ENCODE measurements at places on chromosomes 1 and 21.

GRCh38 chr21:38661197-38661871 is 144.4 kb upstream of the ETS2 start:
- DNase-seq = no peak

- no peak for DNase-seq
Measured at GRCh38 chr1:2411801-2412394, 466 bp downstream of the PEX10 start.

DNA sequence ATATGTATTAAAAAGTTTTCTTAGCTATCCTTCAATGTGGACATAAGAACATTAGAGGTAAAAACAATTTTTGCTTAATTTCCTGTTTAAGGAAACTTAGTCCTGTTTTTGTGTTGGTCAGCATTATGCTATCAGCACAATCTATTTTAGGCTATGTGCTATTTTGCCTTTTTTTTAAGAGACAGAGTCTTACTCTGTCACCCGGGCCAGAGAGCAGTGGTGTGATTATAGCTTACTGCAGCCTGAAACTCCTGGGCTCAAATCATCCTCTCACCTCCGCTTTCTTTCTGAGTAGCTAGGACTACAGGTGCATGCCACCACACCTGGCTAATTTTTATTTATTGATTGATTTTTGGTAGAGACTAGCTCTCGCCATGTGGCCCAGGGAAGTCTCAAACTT is 199.1 kb upstream of the TMPRSS15 start:
- no peak for DNase-seq

DNA sequence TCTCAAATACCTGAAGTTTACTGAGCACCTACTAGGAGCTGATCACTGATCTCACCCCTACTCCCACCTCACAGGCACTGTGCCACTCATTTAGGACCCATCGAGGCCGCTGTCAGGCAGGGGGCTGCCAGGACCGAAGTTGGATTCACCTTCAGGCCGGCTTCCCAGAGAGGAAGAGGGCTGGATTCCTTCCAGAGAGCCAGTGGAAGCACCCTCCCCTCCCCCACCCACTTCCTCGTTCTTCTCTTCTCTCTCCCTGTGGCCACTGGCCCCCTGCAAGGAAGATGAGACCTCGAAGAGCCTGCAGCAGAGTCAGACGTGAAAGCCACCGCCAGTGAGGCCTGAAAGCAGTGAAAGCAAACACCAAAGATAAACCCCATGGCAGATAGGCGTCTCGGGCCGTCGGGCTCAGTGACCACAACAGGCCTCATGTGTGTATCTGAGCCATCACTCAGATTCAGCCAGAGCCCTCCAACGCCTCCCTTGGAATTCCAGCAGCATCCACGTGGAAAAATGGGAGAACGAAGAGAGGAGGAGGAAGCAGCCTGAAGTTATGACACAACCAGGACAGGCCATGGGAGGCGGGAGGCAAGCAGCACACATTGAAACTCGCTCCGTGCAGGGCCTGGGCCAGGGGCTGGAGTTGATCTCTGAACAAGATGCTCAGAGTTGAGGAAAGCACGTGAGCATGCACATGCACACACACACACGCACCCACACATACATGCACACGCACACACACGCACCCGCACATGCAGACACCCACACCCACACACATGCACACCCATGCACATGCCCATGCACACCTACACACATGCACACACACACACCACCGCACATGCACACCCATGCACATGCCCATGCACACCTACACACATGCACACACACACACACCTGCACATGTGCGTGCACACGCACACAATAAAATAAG is 6.2 kb upstream of the AGTRAP start:
- no peak for DNase-seq

DNA sequence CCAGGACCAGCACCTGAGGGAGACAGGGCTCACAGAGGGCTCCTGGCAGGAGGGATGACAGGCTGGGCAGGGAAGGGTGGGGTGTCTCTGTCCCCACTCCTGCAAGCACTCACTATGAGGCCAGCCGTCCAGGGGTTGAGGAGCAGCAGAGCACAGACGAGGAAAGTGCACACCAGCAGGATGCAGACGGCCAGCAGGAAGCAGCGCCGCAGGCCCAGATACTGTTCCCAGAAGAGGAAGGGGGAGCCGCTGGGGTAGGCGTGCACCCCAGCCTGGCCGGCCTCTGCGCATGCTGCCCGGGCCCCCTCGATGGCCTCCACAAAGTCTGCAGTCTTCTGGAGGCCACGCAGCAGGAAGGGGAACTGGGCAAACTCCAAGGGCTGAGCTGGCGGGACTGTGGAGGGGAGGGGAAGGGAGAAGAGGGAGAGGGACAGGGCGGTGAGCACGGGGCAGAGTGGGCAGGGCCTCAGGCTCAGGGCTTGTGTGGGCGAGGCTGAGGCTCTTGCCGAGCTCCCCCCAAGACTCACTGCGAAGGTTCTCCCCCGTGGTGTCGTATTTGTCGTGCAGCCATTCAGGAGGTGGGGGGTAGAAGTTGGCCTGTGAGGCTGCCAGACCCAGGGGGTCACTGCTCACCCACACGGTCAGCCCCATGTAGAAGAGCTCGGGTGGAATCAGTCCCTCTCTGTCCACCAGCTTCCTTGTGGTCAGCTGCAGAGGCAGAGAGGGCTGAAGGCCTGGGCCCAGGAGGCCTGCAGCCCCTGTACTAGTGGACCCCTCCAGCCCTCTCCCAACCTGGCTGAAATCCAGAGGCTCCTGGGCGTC is 16.5 kb downstream of the PTCH2 start:
- no peak for DNase-seq

DNA sequence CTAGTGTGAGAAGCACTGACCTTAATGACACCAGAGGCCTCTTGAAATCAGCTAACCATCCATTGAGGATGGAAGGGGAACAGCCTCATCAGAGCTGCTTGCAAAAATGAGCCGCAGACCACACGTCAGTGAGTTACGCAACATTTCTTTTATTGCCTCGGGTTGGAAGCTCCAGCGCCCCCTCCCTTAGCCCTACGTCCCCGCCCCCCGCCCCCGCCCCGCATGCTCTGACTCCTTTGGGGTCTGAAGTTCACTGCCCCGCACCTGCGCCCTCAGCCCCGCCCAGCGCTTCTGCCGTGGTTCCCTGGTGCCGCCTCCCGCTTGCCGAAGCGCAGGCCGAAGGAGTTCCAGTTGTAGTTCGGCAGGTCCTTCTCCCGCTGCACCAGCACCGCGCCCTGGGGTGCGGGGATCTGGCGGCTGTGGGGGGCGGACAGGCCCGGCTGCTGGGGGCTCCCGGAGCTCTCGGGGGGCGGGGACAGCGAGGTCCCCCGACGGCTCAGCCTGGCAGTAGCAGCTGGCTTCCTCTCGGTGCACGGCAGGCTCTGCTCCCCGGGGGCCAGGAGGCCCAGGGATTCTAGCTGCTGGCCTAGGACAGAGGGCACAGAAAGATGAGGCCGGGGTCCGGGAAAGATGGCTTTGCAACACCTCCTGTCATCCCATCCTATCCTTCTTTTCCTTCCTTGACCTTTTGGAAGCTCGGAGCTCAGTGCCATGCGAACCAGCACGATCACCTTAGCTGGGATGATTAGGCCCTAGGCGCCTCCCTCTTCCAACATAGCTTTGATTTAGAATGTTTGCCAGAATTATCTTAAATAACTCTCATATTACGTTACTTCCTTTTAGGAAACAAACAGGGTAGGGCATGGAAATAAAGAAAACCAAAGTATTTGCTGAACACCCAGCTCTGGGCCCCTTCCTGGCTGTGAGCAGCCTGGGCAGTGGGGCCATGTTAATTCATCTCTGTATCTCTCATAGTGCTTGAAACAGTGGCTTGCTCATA is 5.8 kb downstream of the KISS1 start:
- DNase-seq = no peak

DNA sequence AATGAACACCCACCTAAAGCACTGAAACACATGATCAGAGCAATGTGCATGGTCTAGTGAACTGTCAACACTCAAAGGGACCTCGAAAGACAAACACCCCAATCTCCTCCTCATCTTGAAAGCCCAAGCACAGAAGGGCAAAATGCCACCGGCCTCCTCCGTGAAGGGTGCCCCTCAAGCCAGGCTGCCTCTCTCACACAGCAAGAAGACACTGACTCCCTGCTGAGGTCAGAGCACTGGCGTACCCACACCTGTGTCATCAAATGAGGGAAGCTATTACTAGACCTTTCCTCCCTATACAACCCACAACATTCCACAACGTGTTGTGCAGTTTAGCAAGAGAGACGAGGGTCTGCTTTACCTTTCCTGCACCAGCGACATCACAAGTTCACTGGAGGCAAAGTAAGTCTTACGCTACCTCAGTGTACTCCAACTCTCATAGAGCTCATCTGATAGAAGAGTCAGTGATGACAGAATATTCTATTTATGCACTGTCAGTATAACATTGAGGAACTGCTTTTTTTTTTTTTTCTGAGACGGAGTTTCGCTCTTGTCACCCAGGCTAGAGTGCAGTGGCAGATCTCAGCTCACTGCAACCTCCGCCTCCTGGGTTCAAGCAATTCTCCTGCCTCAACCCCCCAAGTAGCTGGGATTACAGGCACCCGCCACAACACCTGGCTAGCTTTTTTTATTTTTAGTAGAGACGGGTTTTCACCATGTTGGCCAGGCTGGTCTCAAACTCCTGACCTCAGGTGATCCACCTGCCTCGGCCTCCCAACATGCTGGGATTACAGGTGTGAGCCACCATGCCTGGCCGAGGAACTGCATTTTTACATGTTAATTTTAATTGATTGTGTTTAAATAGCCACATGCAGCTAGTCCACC is 3.3 kb downstream of the SH3BP5L start:
- no peak for DNase-seq

- DNase-seq = no peak
Measured at GRCh38 chr1:235060607-235061470, 67.8 kb downstream of the TOMM20 start.

DNA sequence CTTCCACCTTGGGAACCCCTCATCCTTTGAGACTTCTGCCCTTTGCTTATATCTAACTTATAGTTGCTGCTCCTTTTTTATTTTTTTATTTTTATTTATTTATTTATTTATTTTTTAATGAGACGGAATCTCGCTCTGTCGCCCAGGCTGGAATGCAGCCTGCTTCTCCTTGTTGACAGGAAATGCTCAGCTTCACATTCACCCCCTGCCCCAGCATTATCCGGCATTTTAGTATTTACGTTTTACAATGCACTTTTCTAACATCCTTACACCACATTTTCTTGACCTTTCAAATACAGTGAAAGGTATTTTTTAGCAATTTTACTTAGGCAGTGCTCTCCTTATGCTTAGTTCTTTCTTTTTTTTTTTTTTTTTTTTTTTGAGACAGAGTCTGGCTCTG is 14.9 kb downstream of the CXADR start:
- DNase-seq = no peak

DNA sequence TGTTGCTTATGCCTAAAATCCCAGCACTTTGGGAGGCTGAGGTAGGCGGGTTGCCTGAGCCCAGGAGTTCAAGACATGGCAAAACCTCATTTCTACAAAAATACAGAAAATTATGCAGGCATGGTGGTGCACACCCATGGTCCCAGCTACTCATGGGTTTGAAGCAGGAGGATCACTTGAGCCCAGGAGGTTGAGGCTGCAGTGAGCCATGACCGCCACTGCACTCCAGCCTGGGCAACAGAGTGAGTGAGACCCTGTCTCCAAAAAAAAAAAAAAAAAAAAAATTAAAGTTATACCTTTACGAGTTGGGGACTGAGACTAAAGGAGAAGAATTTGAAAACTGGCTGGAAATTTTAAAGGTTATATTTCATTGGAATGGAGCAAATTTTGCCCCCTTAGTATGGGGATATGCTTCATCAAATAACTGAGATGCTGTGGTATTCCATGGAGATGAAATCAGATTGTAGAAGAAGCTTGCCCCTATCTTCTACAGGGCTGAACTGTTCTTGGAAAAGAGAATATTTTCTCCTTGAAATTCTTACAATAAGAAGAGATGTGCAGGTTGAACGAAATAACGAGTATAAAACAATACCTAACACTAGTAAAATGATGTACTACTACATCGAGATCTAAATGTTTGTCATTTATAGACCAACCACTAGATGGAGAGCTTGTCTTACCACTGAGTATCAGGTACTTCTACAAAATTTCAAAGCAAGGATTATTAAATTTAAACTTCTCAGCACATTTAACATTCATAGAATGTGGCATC is 34.9 kb upstream of the SCYL3 start:
- DNase-seq = peak; percentile 38

GRCh38 chr1:199064971-199065370 is 426.1 kb downstream of the PTPRC start:
- DNase-seq = no peak

DNA sequence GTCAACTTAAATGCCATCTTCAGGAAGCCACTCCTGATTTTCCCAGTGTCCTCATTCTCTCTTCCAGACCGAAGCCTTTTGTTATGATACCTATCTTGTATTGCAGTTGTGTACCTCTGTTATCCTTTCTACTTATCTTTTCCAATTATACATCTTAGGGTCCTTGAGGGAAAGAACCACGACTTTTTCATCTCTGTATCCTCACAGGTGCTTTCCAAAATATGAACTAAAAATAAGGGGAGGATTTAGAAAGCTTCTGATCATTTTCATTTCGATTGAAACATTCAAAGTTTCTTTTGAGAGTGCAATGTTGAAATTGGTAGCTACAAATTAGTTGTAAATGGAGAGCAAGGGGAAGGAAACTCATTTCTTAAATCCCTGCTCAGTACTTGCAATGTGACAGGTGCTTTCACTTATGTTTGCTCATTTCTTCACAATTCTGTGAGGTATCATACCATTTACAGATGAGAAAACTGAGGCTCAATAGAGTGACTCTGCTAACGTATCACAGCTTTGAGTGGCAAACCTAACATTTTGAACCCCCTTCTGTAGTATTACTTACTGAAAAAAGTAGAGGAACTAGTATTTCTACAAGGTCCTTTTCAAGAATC is 24.2 kb downstream of the SLC19A2 start:
- DNase-seq = no peak

DNA sequence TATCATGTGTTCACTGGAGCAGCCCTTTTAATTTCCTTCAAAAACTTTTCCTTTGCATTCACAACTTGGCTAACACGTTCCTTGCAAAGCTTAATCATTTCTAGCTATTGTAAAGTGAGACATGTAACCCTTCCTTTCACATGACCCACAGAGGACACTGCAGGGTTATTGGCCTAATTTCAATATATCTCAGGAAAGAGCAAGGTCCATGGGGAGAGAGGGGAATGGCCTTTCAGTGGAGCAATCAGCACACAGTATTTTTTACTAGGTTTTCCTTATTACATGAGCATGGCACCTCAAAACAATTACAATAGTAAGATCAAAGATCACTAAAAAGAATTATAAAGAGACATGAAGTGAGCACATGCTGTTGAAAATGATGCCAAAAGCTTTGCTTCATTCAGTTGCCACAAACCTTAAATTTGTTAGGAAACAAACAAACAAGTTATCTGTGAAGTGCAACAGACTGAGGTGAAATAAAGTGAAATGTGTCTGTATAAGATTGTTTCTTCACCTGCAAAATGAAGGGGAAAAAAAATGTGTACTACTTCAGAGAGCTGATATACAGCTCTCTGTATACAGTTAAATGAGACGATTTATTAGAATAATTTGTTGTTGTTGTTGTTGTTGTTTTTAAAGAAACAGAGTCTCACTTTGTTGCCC is 61.5 kb downstream of the EIF4G3 start:
- no peak for DNase-seq

- DNase-seq = no peak
Measured at GRCh38 chr1:99704356-99704816, 58.5 kb downstream of the PALMD start.

GRCh38 chr1:235854347-235854746 is 12.4 kb downstream of the LYST start:
- no peak for DNase-seq
